Activated naive CD8-positive, alpha-beta T cell treated with anti-CD3 and anti-CD28 coated beads, Interleukin-2, amount 10 ng/mL, durations not matched to agents 7 days and 5 days (primary cell): ENCODE measurements at places on chromosomes 5 and 9. TPM values are rescaled to one million over a fixed set of nuclear protein-coding genes. Genes with fewer than 3 reads are reported as not detected.
A peak's percentile ranks its signal among the peaks of the same experiment; 100 is the strongest.

Gene TXNDC8
- not detected for total RNA-seq

Gene HAVCR1
- total RNA-seq, result 4.1 TPM

Gene CNTRL
- 94.6 TPM for total RNA-seq

Gene LIX1
- not detected for total RNA-seq

Gene CCDC127
- 6.2 TPM for total RNA-seq

Gene TMEM171
- 0.31 TPM for total RNA-seq

Gene ORM1
- total RNA-seq, result not detected

Gene ASPN
- total RNA-seq, result not detected

- peaks cover 14% of the 10 kb centered on the region for H3K27me3 ChIP-seq
- H3K4me1 ChIP-seq, result peaks cover 14% of the 10 kb centered on the region
- peak overlapping the region; percentile 0 for H3K4me3 ChIP-seq
- no peak for DNase-seq
Measured at GRCh38 chr5:59608745-59609144, 284.8 kb downstream of the PDE4D start.

DNA sequence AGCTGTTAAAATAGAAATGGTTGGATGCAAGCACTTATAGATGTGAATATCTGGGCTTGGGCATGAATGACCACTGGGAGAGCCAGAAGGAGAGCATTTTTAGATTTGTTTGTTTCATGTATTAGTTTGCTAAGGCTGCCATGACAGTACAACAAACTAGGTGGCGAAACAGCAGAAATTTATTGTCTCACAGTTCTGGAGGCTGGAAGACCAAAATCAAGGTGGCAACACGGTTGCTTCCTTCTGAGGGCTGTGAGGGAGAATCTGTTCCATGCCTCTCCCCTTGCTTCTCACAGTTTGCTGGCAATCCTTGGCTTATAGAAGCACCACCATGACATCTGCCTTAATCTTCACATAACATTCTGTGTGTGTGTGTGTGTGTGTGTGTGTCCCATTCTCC, 20.2 kb upstream of the CDC23 start:
- H3K4me1 ChIP-seq, result peaks cover 1% of the 10 kb centered on the region
- DNase-seq, result no peak
- no peaks in the 10 kb centered on the region for H3K36me3 ChIP-seq
- H3K27ac ChIP-seq, result no peak overlapping the region

DNA sequence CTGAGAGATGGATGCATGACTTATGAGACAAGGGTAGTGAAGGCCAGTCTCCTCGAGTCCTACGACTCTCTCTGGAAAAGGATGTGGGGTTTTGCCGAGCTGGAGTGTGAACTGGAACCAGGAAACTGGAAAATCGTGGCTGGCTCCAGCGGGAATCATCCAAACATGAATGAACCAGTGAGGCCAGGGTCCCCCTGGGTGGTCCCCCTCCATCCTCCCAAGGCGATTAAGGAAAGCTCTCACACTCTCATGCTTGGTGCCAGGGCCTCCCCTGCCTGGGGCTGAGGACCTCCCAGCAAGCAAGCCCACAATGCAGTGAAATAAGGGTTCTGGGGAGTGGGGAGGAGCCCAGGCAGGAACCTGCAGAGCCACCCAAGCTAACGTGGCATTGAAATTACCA, 9.6 kb upstream of the AMBP start:
- no peaks in the 10 kb centered on the region for H3K36me3 ChIP-seq
- no peak for DNase-seq
- H3K4me3 ChIP-seq, result no peak overlapping the region
- no peak overlapping the region for H3K27ac ChIP-seq

- H3K27ac ChIP-seq, result no peak overlapping the region
- peaks cover 2% of the 10 kb centered on the region for H3K4me1 ChIP-seq
- no peak for DNase-seq
- peaks cover 37% of the 10 kb centered on the region for H3K36me3 ChIP-seq
Measured at GRCh38 chr5:111389390-111390082, 122.8 kb downstream of the STARD4 start.

DNA sequence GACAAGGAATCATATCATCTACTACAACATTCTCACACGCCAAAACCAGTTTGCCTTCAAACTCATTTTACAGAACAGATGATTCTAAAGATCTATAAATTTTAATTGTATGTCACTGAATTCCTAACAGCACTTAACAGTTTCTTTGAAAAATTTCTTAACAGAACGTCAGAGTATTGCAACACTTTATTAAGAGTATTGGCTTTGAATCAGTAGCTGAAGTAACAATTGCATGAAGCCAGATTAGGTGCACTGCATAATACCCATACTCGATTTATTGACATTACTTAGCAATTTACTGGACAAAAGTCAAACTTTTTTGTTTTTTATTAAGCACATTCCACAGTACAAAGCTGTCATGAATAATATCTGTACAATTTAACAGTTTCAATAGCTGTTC, 75.8 kb downstream of the SMIM23 start:
- peaks cover 5% of the 10 kb centered on the region for H3K36me3 ChIP-seq
- no peak overlapping the region for H3K4me3 ChIP-seq
- peaks cover 5% of the 10 kb centered on the region for H3K4me1 ChIP-seq
- no peaks in the 10 kb centered on the region for H3K27me3 ChIP-seq
- DNase-seq, result no peak

DNA sequence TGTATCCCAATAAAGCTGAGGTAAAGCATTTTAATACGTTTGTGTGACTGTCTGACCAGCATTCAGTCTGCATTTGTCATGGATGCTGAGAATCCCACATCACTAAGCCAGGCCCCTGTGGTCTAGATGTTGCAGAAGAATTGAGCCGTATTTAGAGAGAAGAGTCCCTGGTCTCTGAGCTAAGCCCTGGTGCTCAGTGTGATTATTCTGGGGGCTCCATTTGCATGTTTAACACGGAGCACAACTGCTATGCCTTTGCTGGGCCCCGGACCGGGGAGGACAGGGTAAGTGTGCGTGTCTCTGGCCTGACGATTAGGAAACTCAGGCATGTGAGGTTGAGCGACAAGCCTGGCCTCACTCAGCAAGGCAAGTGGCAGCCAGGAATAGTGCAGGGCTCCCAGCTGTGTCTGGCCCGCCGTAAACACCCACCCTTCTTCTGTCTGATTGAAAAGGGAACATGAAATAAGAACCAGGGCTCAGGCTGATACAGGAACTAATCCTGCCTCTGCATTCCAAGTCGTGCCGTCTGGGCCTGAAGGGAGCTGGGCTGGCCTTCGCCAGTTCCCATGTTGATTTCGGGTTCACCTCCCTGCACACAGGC, 22.3 kb downstream of the FAM78A start:
- H3K27ac ChIP-seq, result peak overlapping the region; percentile 99
- peaks cover 47% of the 10 kb centered on the region for H3K4me1 ChIP-seq
- peaks cover 7% of the 10 kb centered on the region for H3K36me3 ChIP-seq
- DNase-seq, result no peak
- no peaks in the 10 kb centered on the region for H3K27me3 ChIP-seq

DNA sequence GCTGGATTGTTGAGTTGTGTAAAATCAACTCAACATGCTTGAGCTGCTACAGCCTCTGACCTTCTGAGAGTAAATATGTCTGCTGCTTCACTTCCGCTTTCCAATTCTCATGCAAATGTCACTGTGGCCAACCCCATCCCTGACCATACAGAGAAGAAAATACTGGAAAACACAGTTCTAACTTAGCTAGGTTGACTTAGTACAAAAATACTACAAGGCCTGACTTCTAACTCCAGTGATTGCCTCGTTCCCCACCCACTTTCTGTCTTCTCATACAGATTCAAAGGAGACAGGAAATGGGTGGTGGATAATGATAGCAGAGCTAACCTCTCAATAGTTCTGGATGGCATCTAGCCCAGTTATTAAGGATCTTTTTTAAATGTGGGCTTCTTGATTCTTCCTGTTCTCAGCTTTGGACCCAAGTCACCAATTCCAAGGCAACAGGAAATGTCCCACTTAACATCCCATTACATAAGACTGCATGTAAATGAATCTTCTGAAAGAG, 226.6 kb upstream of the SLC24A2 start:
- peak overlapping the region; percentile 58 for H3K4me3 ChIP-seq
- no peak for DNase-seq
- peaks cover 41% of the 10 kb centered on the region for H3K36me3 ChIP-seq
- peaks cover 23% of the 10 kb centered on the region for H3K4me1 ChIP-seq
- H3K27ac ChIP-seq, result peak overlapping the region; percentile 88

DNA sequence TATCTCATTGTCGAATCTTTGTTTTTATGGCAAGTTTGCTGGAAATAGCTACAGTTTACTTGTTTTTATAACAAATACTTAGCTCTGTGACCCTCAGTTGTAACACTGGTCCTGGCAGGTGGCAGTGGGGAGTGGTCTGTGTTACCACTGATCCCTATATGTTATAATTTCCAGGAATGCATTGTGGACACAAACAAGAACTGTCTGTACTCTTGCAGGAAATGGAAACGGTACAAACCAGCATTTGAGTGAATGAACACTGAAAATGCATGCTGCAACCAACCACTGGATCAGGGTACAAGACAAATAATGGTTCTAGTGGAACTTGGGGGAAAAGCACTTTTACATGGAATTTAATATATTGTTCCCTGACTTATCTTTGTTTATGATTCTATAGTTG, 66.5 kb upstream of the PJA2 start:
- H3K36me3 ChIP-seq, result no peaks in the 10 kb centered on the region
- no peaks in the 10 kb centered on the region for H3K4me1 ChIP-seq
- no peak for DNase-seq

- no peak for DNase-seq
- H3K4me1 ChIP-seq, result peaks cover 17% of the 10 kb centered on the region
- no peak overlapping the region for H3K4me3 ChIP-seq
- H3K36me3 ChIP-seq, result peaks cover 8% of the 10 kb centered on the region
- no peaks in the 10 kb centered on the region for H3K27me3 ChIP-seq
Measured at GRCh38 chr5:75666801-75667200, 50.4 kb downstream of the POC5 start.

- H3K27ac ChIP-seq, result no peak overlapping the region
- H3K27me3 ChIP-seq, result peaks cover 3% of the 10 kb centered on the region
- peaks cover 13% of the 10 kb centered on the region for H3K4me1 ChIP-seq
- H3K36me3 ChIP-seq, result no peaks in the 10 kb centered on the region
- no peak for DNase-seq
Measured at GRCh38 chr5:78974601-78975000, 10.5 kb downstream of the ARSB start.

DNA sequence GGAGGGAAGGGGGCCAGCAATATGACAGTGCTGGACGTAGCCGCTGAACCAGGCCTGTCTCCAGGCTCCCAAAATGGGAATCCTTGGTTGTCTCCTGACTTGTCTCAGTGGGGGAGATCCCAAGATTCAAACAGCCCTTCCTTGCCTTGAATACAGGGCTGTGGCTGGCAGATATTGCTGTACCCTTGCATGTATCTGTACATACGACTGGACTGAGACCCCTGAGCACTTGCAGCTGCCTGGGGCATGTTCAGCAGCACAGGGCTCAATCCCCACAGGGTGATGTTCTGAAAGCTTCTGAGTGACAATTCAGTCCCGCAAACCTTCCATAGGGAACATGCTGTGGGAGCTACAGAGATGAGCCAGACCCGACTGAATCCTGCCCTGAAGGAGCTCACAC, 13.3 kb downstream of the OR13J1 start:
- H3K36me3 ChIP-seq, result no peaks in the 10 kb centered on the region
- no peaks in the 10 kb centered on the region for H3K4me1 ChIP-seq
- no peak overlapping the region for H3K4me3 ChIP-seq
- no peak overlapping the region for H3K27ac ChIP-seq
- peaks cover 9% of the 10 kb centered on the region for H3K27me3 ChIP-seq
- no peak for DNase-seq

- H3K27ac ChIP-seq, result peak overlapping the region; percentile 97
- H3K4me1 ChIP-seq, result peaks cover 79% of the 10 kb centered on the region
- no peak for DNase-seq
- H3K36me3 ChIP-seq, result peaks cover 16% of the 10 kb centered on the region
- no peaks in the 10 kb centered on the region for H3K27me3 ChIP-seq
Measured at GRCh38 chr5:119330367-119331183, 25.2 kb upstream of the TNFAIP8 start.

- H3K27me3 ChIP-seq, result no peaks in the 10 kb centered on the region
- no peaks in the 10 kb centered on the region for H3K36me3 ChIP-seq
- no peaks in the 10 kb centered on the region for H3K4me1 ChIP-seq
- H3K4me3 ChIP-seq, result no peak overlapping the region
Measured at GRCh38 chr5:30030101-30030500, 1163.4 kb upstream of the CDH6 start.

- H3K4me1 ChIP-seq, result no peaks in the 10 kb centered on the region
- H3K36me3 ChIP-seq, result no peaks in the 10 kb centered on the region
- H3K4me3 ChIP-seq, result no peak overlapping the region
Measured at GRCh38 chr5:96636594-96636993, 25.6 kb upstream of the CAST start.

- H3K4me3 ChIP-seq, result no peak overlapping the region
- no peak overlapping the region for H3K27ac ChIP-seq
- H3K36me3 ChIP-seq, result peaks cover 36% of the 10 kb centered on the region
- peaks cover 20% of the 10 kb centered on the region for H3K4me1 ChIP-seq
- H3K27me3 ChIP-seq, result no peaks in the 10 kb centered on the region
- DNase-seq, result no peak
Measured at GRCh38 chr5:75037106-75037505, 15.3 kb downstream of the GCNT4 start.

GRCh38 chr5:98783051-98783649, 9.7 kb downstream of the RGMB start:
- no peaks in the 10 kb centered on the region for H3K4me1 ChIP-seq
- H3K27me3 ChIP-seq, result no peaks in the 10 kb centered on the region
- H3K27ac ChIP-seq, result no peak overlapping the region
- no peak for DNase-seq
- no peak overlapping the region for H3K4me3 ChIP-seq

- peaks cover 17% of the 10 kb centered on the region for H3K27me3 ChIP-seq
- H3K36me3 ChIP-seq, result no peaks in the 10 kb centered on the region
- DNase-seq, result no peak
- no peak overlapping the region for H3K27ac ChIP-seq
Measured at GRCh38 chr9:126151686-126152134, 174.9 kb upstream of the MVB12B start.

DNA sequence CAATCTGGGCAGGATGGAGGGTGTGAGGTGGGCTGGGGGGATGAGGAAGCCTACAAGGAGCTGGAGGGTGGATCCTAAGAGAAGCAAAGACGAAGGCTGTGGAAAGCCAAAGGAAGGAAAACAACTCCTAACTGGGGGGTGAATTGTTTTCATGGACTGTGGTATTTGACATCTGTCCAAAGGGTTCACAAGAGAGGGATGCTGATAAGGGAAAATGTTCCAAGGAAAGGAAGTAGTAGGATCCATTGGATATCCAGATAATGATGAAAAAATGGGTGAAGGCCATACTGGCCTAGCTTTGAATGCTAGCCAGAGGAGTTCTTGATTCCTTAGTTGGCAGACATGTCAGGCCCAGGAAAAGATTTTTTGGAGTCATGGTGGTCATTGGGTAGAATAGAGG, 51.8 kb upstream of the FOXI1 start:
- no peaks in the 10 kb centered on the region for H3K27me3 ChIP-seq
- no peak overlapping the region for H3K4me3 ChIP-seq
- no peak for DNase-seq

GRCh38 chr9:93154293-93154903, 20.3 kb upstream of the NINJ1 start:
- no peak overlapping the region for H3K27ac ChIP-seq
- no peaks in the 10 kb centered on the region for H3K36me3 ChIP-seq
- no peaks in the 10 kb centered on the region for H3K27me3 ChIP-seq
- no peak for DNase-seq
